Bone marrow (tissue), 2 donors: ENCODE measurements at places on chromosomes 2 and 18.

- DNase-seq, result no peak
Observed at GRCh38 chr2:20343128-20343527, 7.5 kb downstream of the PUM2 start.

GRCh38 chr18:45084206-45084605, 403.5 kb downstream of the SETBP1 start:
- DNase-seq, result peak; percentile 4

- no peak for DNase-seq
Observed at GRCh38 chr2:207226671-207227061, 60.9 kb upstream of the KLF7 start.

- DNase-seq, result no peak
Observed at GRCh38 chr2:195898505-195899191, 170.0 kb downstream of the DNAH7 start.

DNA sequence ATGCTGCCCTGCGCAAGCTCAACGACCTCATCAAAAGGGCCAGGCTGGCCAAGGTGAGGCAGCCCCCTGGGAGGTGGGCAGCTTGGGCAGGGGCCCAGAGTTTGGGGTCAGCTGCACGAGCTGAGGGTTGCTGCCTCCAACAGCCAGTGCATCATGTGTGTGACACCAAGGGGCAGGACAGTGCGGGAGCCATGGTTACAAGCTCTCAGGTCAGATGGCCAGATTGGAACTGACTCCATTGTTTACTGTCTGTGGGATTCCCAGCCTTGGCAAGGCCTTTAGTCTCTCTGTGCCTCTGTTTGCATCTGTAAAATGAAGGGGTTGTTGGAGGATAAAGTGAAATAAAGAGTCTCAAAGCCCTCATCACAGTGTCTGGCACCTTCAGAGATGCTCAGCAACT, 26.9 kb downstream of the EHD3 start:
- no peak for DNase-seq

- no peak for DNase-seq
Observed at GRCh38 chr18:11327391-11328009, 178.1 kb upstream of the PIEZO2 start.

GRCh38 chr2:113010088-113010487, 4.8 kb downstream of the IL36A start:
- no peak for DNase-seq

- no peak for DNase-seq
Observed at GRCh38 chr2:71831193-71831577, 316.5 kb downstream of the CYP26B1 start.

DNA sequence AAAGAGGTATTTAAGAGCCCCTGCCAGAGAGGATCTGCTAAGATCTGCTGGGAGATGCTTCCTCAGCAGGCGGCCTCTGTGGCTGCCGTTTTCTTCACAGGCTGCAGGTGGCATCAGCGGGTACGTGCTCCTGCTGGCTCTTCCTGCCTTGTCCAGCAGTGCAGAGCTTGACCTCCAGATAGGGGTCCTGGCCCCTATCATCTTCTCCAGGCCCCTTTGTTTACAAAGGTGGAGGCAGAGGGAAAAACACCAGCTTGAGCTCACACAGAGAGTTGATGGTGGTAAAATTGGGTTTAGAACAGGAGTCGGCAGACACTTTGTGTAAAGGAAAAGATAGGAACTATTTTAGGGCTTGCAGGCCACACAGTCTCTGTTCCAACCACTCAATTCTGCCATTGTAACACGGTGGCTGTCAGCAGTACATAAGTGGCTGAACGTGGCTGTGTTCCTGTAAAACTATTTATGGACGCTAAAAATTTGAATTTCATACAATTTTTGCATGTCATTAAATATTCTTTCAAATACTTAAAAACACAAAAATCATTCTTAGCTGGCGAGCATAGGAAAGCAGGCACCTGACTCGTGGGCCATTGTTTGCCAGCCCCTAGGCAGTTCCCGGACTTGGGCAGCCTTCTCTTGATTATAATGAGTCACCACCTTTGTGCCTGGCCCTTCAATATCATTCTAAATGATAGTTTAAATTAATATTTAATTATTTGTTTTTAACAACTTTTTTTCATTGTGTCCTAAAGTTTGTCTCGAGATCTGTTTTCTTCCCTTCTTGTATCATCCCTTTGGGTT, 98.2 kb upstream of the B3GNT7 start:
- DNase-seq, result no peak

DNA sequence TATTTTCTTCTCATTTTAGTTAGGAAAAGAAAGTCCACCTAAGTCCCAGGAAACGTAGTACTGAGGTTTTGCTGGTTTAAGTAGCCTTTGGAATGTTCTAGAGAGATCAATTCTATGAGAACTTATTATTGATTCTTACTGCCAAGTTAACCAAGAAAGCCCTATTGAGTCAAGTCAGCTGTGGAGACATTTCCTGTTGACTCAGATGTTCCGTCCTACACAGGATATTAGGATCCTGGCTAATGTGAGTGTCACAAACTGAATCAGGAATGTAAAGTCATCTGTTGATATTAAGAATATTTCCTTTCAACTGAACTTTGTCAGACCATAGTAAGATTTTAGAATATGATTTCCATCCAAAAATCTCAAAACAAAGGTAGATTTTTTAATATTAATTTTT, 654.3 kb downstream of the LRRTM4 start:
- no peak for DNase-seq

GRCh38 chr2:217868911-217869334, 133.9 kb downstream of the TNS1 start:
- DNase-seq, result no peak
